Stimulated activated CD4-positive, alpha-beta T cell treated with anti-CD3 and anti-CD28 coated beads, Interleukin-4, amount 100 ng/mL, for 48 hours (primary cell): ENCODE measurements at places on chromosomes 3 and 15.

DNA sequence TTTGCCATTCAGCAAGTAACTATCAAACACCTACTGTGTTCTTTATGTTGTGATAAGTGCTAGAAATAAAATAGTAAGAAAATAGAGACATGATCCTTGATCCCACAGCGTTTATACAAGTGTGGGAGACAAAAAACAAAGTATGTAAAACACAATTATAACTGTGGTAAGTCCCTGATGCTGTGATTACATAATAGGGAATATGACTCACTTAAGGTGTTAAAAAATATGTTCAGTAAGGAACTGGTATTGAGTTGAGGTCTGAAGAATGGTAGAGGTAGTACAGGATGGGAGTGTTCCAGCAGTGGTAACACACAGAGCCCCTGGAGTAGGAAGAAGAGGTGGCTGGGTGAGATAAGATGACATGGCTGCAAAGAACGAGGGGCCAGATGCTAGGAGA, 132.1 kb upstream of the TMC3 start:
- no peak for DNase-seq

GRCh38 chr15:25185156-25185710, 230.4 kb downstream of the SNRPN start:
- DNase-seq: no peak

DNA sequence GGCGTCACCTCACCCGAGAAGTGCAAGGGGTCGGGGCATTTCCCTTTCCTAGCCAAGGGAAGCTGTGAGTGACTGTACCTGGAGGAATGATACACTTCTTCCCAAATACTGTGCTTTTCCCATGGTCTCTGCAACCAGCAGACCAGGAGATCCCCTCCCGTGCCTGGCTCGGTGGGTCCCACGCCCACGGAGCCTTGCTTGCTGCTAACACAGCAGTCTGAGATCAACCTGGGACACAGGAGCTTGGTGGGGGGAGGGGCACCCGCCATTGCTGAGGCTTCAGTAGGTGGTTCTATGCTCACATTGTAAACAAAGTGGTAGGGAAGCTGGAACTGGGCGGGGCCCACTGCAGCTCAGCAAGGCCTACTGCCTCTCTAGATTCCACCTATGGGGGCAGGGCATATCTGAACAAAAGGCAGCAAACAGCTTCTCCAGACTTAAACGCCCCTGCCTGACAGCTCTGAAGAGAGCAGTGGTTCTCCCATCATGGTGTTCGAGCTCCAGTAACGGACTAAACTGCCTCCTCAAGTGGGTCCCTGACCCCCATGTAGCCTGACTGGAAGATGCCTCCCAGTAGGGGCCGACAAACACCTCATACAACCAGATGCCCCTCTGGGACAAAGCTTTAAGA, 31.4 kb upstream of the ABHD5 start:
- DNase-seq: no peak

GRCh38 chr15:86040356-86041033, 39.2 kb upstream of the AGBL1 start:
- DNase-seq: no peak

- DNase-seq: no peak
Observed at GRCh38 chr15:91929509-91929908, 76.0 kb downstream of the SLCO3A1 start.

DNA sequence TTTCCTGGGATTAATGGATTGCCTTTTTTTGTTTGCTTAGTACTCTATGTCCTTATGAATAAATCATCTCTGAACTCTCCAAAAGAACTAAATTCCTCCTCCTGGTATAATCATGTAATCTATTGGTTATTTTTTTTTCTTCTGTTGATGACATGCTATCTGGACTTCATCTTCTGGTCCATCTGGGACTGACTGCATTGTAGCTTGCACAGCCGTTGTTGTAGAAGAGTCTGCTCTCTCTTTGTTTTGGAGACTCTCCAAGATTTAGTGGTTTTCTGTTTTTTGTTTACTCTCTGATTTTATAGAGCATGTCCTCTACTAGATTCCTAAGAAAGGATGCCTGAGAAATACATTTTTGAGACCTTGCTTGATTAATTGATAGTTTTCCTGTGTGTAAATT, 19.1 kb downstream of the IREB2 start:
- DNase-seq: no peak

GRCh38 chr3:99873269-99874102, 55.8 kb downstream of the CMSS1 start:
- DNase-seq: no peak

DNA sequence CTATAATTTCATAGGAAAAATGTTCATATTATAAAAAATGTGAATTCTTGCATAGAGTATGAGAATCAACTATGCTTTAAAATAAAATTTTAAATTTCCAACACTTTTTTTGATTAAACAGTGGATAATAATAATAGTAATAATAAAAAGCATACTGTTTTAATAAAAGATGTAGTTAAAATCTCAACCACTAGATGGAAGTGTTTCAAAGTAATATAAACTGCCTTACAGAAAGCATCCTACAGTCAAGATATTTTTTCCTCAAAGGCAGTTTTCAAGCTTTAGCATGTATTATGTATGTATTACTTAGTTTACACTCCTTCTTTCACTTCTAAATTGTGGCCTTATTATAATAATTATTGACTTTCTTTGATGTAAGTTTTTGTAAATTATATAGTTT, 217.5 kb downstream of the CHL1 start:
- DNase-seq: no peak

GRCh38 chr3:33131331-33132018, 17.7 kb downstream of the CRTAP start:
- DNase-seq: peak; percentile 20

DNA sequence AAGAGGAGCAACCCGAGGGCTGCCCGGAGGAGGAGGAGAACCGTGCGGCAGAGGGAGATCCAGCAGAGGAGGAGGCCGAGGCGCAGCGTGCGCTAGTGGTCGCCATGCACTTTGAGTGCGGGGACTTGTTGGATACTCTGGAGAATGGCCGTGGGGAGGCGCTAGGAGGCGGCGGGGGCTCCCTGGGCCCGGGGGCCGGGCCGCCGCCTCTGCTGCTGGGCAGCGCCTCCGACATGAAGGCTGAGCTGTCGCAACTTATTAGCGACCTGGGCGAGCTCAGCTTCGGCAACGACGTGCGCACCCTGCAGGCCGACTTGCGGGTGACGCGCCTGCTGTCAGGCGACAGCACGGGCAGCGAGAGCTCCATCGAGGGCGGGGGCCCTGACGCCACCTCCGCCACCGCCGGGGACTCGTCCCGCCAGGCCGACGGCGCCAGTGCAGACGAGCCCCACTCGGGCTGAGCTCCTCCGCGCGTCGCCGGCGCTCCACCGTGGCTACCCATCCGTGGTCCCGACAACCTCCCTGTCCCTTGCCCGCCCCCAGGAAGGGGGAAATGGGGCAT, 2.0 kb downstream of the FAM43A start:
- peak; percentile 71 for DNase-seq

DNA sequence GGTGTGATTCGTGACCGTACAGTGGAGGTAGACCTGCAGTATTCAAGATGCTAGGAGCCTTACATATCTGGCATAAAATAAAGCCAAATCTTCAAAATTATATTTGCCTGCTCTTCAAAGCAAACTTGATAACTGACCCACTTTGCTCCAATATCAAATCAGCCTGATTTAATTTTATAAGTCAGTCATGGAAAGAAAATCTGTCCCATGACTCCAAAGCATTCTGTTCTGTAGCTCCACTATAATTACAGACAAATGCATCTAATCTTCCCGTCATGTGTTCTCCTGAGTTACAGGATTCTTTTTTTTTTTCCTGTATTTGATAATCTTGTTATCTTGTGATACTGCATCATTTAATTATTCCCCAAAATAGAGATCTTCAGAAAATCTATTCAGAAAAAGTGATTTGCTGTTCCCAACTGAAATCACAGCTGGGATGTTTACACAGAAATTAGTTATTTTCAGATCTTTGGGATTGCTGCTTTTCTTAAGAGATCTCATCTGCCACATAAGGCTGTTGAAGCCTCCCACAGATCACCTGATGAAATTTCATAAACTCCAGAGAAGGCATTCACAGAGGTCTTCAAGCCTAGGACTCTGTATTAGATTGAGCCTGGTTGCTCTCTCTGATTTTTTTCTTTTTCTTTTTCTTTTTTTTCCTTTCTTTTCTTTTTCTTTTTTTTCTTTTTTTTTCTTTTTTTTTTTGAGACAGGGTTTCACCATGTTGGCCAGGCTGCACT, 27.2 kb downstream of the TIMP4 start:
- no peak for DNase-seq

GRCh38 chr15:100810831-100811230, 68.8 kb upstream of the ALDH1A3 start:
- DNase-seq: no peak

DNA sequence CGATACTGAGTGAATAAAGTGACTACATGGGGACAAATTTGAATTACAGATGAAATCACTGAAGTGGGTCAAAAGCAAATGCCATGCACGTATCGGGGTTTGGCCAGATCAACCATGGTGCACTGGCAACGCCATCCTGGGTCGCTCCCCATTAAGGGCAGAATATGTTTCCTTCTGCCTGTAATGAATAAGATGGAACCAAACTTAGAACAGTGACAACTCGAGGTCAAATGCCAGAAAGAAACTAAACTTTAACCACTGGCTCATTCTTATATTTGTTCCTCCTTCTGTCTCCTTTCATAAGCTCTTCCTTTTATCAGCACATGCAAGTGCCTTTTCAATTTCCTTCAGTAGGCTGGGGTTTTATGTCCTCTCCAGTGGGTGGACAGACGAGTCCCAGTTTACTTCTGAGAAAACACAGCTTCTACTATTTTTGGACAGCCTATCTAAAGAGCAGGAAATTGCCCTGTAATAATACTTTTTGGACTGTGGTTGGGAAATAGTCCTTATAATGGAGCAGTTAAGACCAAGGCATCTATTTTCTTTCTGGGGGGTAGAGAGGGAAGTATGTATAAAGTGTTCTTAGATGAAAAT, 61.4 kb downstream of the WHAMM start:
- no peak for DNase-seq
